Natural killer cell treated with Interleukin-12 subunit alpha and Interleukin-12 subunit beta and Interleukin-15 and Interleukin-18, amount 100 ng/mL, for 72 hours (primary cell): ENCODE measurements at places on chromosomes 7 and 10. TPM values are rescaled to one million over a fixed set of nuclear protein-coding genes. Genes with fewer than 3 reads are reported as not detected.

The CYP2E1 gene
- 0.42 TPM for total RNA-seq

GRCh38 chr7:77395626-77396025, 20.5 kb downstream of the GSAP start:
- no peak for DNase-seq

The STRIP2 gene
- total RNA-seq: 48.1 TPM

The POLR2J2 gene
- total RNA-seq: 72.2 TPM

DNA sequence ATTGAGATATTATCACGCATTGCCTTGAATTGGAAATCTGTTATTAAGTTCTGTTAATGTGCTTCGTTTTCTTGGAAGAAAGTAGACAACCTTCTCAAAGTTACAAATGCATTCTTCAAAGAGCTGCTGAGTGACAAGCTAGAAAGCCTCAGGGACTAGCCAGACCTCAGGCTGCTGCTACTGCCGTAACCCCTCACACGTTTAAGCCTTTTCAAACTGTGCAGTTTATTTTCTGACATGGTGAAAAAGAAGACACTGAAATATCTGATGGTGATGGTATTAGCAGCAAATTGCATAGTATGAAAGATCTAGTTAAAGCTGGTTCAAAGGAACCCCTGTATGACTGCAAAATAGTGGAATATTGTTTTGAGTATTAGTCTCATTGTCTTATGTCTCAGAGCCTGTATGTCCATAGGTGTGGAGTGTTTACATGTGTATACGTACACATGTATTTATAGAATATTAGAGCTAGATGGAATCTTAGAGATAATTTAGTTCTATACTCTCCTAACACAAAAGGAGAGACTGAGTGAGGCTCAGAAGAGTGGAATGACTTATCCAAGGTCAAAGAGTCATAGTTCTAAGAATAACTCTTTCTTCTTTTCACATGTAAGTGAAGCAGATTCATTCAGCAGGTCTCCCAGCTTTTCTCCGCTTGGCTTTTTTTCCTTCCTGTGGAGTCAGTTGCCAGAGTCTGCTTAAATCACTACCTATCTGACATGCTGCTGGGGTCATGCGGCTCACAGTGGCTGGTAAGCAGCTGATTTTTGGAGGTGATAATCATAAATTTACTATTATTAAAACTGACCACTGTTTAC, 431.9 kb downstream of the PLXDC2 start:
- DNase-seq: no peak

The KEL gene
- not detected for total RNA-seq

DNA sequence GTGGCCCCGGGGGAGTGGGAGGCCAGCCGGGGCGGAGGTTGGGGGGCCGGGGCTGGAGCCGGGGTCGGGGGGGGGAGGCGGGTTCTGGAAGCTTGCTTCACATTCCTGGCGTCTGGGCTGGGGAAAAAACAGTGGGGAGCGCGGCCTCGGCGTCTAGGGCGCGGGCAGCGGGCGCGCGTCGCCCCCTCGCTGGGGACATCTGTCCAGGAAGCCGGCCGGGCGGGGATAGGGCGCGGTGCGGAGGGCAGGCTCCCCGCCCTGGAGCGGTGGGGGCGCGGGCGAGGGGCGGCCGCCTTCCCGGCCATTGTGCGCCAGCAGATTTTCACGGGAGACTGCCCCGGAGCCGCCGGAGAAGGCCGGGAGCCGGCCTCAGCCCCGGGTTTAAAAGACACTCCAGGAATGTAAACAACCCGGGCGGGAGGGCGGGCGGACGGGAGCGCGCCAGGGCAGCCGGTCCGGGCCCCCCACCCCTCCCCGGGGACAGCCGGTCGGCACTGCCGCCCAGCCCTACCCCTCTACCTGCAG, 1.4 kb downstream of the ZMIZ1 start:
- DNase-seq: no peak

GRCh38 chr10:48691812-48692528, 7.3 kb downstream of the WDFY4 start:
- DNase-seq: no peak

The MET gene
- 0.33 TPM for total RNA-seq

- DNase-seq: no peak
These were observed 1.6 kb downstream of the PDGFA start for GRCh38 chr7:517774-518629.

The ASZ1 gene
- not detected for total RNA-seq

DNA sequence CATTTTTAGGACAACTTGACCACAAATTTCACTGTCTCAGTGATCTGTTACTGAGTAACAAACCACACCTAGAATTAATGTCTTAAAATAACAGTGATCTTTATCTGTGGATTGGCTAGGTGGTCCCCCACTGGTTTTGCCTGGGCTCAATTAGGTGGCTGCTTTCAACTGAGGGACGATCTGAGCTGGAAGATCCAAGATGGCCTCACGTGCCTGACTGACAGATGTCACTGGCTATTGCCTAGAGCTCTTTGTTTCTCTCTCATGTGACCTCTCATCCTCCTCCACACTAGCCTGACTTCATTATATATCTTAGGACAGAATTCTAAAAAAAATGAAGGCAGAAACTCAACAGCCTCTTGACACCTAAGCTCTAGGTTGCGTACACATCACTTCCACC, 59.7 kb downstream of the HACD1 start:
- DNase-seq: no peak

The SEMA3D gene
- total RNA-seq: not detected

The ZYX gene
- total RNA-seq: 114 TPM

The GIMAP4 gene
- total RNA-seq: 83.6 TPM

DNA sequence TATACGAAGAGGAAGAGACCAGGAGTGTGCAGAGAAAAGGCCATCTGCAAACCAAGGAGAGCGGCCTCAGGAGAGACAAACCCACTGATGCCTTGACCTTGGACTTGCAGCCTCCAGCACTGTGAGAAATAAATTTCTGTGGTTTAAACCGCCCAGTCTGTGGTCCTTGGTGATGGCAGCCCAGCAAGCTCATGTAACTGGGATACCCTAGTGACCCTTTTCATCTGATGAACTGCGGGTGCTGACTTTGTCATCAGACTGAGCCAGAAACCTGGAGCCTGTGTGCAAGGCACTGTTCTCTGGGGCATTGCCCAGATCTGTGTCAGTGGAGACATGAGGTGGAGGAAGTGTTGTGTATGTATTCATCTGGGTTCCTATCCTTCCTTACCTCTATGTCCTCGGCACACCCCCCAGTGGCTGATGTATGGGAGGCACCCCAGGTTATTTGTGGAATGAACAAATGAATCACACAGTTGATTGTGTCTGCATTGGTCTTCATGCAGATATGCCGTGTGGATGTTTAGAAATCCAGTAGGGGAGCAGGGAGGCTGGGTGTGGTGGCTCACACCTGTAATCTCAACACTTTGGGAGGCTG, 64.5 kb upstream of the BTBD16 start:
- DNase-seq: no peak
